ENCODE measurements at places on chromosomes 7 and 10. TPM values are rescaled to one million over a fixed set of nuclear protein-coding genes. Genes with fewer than 3 reads are reported as not detected.

- no peak for DNase-seq
These were observed 56.2 kb downstream of the CRPPA start for GRCh38 chr7:16365177-16365576.

The MSRB2 gene
- polyA plus RNA-seq, result 45.9 TPM

GRCh38 chr10:1410469-1411395 lies 326.6 kb downstream of the ADARB2 start:
- no peak for DNase-seq

The STEAP2 gene
- 20.4 TPM for polyA plus RNA-seq

The SP8 gene
- not detected for polyA plus RNA-seq

DNA sequence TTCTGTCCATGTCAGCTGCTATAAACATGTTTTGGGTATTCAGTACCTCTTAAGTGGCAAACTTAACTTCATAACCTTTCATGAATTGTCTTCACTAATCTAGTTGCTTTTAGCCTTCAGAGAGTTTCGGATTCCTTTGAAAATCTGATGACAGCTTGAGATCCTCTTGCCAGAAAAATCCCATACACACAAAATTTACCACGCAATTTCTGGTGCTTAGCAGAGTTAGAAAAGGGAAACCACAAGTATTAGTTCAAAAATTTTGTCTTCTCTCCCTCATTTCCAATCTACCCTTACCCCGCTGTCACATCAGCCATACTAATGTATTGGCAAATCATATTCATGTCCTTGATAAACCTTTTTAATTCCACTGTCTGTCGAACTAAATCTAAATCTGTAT lies 72.7 kb upstream of the TMEM106B start:
- DNase-seq, result no peak

DNA sequence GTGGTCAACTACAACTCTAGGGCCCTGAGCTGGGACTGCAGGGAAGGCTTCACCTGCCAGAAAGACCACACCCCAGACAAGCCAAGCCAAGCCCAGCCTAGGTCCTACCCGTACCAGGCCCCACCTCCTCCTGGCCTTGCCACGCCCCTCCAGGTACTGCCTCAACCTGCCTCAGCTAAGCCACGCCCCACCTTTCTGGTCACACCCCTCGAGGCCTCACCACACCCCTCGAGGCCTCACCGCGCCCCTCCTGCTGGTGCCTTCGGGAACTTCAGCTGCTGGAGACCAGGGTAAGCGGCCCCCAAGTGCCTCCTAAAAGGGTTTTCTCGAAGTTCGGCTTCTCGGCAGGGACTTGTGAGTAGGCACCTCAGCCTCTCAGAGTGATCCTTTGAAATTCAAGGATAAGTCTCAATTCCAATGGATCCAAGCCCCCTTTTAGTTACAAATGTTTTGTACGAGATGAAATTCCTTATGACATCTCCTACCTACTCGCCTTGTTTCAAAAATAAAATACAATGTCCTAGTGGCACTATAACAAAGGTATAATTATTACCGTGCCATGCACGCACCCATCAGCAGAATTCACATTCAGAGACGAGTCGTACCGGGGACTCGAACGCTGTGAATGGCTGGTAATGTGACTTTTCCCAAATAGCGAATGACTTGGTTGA lies 171.2 kb downstream of the ARHGAP21 start:
- DNase-seq, result no peak

The VAX1 gene
- polyA plus RNA-seq, result not detected

Measured in renal cortex interstitium (tissue), 15 donors.